ENCODE measurements at places on chromosomes 3 and 15. TPM values are rescaled to one million over a fixed set of nuclear protein-coding genes. Genes with fewer than 3 reads are reported as not detected.

LINGO1 gene
- total RNA-seq, result 0.63 TPM

DNA sequence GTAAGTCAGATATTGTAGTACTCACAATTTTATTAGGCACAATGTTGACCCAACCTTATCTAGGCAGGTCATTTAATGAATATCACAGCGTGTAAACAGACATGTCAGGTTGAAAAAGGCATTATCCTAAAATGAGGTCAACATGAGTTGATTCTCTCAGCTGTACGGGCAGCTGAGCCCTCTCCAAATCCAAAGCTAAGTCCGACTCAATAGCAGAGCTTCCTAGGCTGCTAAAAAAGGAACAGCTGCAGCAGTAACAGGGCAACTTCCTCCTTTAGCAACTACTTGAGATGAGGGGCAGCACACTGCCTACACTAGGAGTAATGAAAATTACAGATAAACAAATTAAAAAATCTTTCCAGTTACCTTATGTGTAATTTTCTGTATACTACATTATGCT lies 189.2 kb downstream of the CADM2 start:
- no peak for DNase-seq
- H3K4me3 ChIP-seq, result no peak overlapping the region
- H3K27ac ChIP-seq, result no peak overlapping the region
- H3K4me1 ChIP-seq, result no peaks in the 10 kb centered on the region

ABHD5 gene
- 33.3 TPM for total RNA-seq

GRCh38 chr3:114660808-114661207 lies 367.0 kb downstream of the TIGIT start:
- H3K4me1 ChIP-seq, result peaks cover 20% of the 10 kb centered on the region
- H3K36me3 ChIP-seq, result no peaks in the 10 kb centered on the region
- H3K27me3 ChIP-seq, result no peaks in the 10 kb centered on the region
- H3K27ac ChIP-seq, result peak overlapping the region; percentile 69
- no peak for DNase-seq
- H3K4me3 ChIP-seq, result no peak overlapping the region

DNA sequence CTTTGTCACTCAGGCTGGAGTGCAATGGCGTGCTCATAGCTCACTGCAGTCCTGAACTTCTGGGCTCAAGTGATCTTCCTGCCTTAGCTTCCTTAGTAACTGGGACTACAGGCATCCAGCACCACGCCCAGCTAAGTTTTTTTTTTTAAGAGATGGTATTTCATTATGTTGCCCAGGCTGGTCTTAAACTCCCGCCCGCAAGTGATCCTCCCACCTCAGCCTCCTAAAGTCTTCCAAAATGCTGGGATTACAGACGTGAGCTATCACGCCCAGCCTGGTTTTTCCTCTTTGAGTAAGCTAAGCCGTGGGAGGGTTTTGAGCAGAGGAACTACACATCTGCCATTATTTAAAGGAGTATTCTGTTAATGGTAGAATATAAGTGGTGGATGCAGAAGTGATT lies 7.4 kb upstream of the LRRFIP2 start:
- H3K36me3 ChIP-seq, result no peaks in the 10 kb centered on the region
- peaks cover 65% of the 10 kb centered on the region for H3K4me1 ChIP-seq
- no peak for DNase-seq
- H3K27me3 ChIP-seq, result no peaks in the 10 kb centered on the region
- H3K4me3 ChIP-seq, result no peak overlapping the region
- H3K27ac ChIP-seq, result peak overlapping the region; percentile 83

- H3K4me3 ChIP-seq, result no peak overlapping the region
- no peaks in the 10 kb centered on the region for H3K27me3 ChIP-seq
- DNase-seq, result no peak
- no peak overlapping the region for H3K27ac ChIP-seq
- H3K36me3 ChIP-seq, result no peaks in the 10 kb centered on the region
Measured at GRCh38 chr15:79185199-79185598, 94.6 kb upstream of the RASGRF1 start.

- no peak overlapping the region for H3K4me3 ChIP-seq
- H3K36me3 ChIP-seq, result no peaks in the 10 kb centered on the region
- H3K27ac ChIP-seq, result no peak overlapping the region
- H3K27me3 ChIP-seq, result no peaks in the 10 kb centered on the region
Measured at GRCh38 chr3:144516026-144516425, 544.4 kb downstream of the DIPK2A start.

- no peaks in the 10 kb centered on the region for H3K4me1 ChIP-seq
- DNase-seq, result no peak
- H3K36me3 ChIP-seq, result peaks cover 32% of the 10 kb centered on the region
- H3K27ac ChIP-seq, result no peak overlapping the region
Measured at GRCh38 chr3:124401843-124402242, 328.4 kb upstream of the UMPS start.

DNA sequence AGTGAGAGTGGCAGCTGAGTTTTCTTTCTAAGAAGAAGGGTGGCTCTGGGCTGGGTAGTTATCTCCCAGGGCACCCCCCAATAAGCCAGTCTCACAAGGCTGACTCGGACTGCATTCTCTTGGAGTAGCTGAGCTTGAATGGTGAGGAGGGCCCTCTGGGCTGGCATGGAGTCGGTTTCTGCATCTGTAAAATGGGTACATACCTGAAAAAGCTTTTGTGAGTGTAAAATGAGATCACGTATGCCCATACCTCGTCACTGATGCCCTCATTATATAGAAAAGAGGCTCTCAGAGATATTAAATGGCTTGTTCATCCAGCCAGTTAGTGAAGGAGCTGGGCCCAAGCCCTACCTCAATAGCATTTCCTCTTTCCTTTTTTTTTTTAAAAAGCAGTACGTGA lies 41.2 kb downstream of the SMAD6 start:
- H3K27ac ChIP-seq, result no peak overlapping the region
- H3K27me3 ChIP-seq, result no peaks in the 10 kb centered on the region
- DNase-seq, result no peak
- H3K36me3 ChIP-seq, result no peaks in the 10 kb centered on the region
- H3K4me1 ChIP-seq, result peaks cover 78% of the 10 kb centered on the region
- no peak overlapping the region for H3K4me3 ChIP-seq

- no peaks in the 10 kb centered on the region for H3K27me3 ChIP-seq
- DNase-seq, result peak; percentile 30
- no peaks in the 10 kb centered on the region for H3K36me3 ChIP-seq
- H3K4me3 ChIP-seq, result no peak overlapping the region
- H3K27ac ChIP-seq, result peak overlapping the region; percentile 83
- H3K4me1 ChIP-seq, result peaks cover 42% of the 10 kb centered on the region
Measured at GRCh38 chr3:126261037-126261436, 80.7 kb upstream of the ALDH1L1 start.

- H3K27me3 ChIP-seq, result no peaks in the 10 kb centered on the region
- no peak overlapping the region for H3K27ac ChIP-seq
- no peak for DNase-seq
- no peak overlapping the region for H3K4me3 ChIP-seq
- H3K4me1 ChIP-seq, result no peaks in the 10 kb centered on the region
- H3K36me3 ChIP-seq, result no peaks in the 10 kb centered on the region
Measured at GRCh38 chr3:41630708-41631107, 331.2 kb downstream of the ULK4 start.

LMLN gene
- 1.2 TPM for total RNA-seq

DNA sequence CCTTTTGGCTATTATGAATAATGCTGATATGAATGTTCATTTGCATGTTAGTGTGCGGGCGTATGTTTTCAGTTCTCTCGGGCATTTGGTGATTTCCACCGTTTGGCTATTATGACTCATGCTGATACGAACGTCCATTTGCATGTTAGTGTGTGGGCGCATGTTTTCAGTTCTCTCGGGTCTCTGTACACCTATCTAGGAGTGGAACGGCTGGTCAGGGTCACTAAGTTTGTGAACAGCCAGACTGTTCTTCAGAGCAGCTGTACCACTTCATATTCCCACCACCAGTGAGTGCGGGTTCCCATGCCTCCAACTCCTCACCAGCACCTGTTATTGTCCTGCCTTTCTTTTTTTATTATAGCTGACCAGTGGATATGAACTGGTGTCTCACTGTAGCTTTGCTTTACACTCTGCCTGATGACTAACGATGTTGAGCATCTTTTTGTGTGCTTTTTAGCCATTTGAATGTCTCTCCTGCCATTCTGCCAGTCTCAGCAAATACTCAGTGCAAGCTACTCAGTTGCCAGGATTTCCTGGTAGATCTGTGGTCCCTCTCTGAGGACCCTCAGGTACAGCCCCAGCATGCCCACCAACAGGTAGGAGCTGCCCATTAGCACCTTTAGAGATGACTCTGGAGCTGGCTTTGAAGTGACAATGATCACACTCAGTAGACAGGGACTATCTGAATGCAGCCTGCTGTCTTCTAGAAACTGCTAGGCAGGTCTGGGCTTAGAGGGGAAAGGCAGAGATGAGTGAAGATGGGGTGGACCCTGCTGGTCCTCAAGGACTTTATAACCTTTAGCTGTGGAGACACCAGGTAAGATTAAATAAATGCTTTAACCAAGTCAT lies 141.1 kb downstream of the XXYLT1 start:
- no peaks in the 10 kb centered on the region for H3K4me1 ChIP-seq
- H3K27me3 ChIP-seq, result no peaks in the 10 kb centered on the region
- no peak for DNase-seq
- H3K27ac ChIP-seq, result no peak overlapping the region
- no peaks in the 10 kb centered on the region for H3K36me3 ChIP-seq
- H3K4me3 ChIP-seq, result no peak overlapping the region

DNA sequence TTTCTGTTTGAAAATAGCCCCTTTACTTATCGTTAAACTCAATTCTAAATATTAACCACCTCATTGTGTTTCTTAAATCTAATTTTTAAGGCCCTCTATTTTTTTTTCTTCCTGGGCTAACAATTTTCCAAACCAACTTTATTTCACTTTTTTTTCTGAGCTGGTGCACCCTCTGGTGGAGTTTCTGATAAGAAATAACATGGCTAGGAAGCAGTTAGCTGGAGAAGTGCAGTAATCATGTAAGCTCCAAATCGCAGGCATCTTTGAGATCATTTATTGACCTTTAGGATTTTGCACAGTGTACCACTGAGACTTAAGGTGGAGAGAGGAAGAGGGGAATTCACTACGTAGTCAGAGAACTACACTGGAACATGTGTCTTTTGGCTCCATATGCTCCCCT lies 6.4 kb downstream of the TMEM207 start:
- no peak overlapping the region for H3K27ac ChIP-seq
- H3K27me3 ChIP-seq, result no peaks in the 10 kb centered on the region
- H3K36me3 ChIP-seq, result no peaks in the 10 kb centered on the region
- DNase-seq, result no peak
- no peaks in the 10 kb centered on the region for H3K4me1 ChIP-seq

- no peaks in the 10 kb centered on the region for H3K36me3 ChIP-seq
- no peaks in the 10 kb centered on the region for H3K4me1 ChIP-seq
- no peaks in the 10 kb centered on the region for H3K27me3 ChIP-seq
- no peak overlapping the region for H3K4me3 ChIP-seq
- no peak overlapping the region for H3K27ac ChIP-seq
- DNase-seq, result no peak
Measured at GRCh38 chr3:73094129-73094528, 32.7 kb downstream of the EBLN2 start.

GRCh38 chr3:155455765-155456164 lies 162.3 kb upstream of the STRIT1 start:
- no peaks in the 10 kb centered on the region for H3K4me1 ChIP-seq
- no peak overlapping the region for H3K27ac ChIP-seq
- no peaks in the 10 kb centered on the region for H3K36me3 ChIP-seq
- no peak overlapping the region for H3K4me3 ChIP-seq
- H3K27me3 ChIP-seq, result no peaks in the 10 kb centered on the region
- no peak for DNase-seq

Data from thoracic aorta (tissue), 2 donors.